ENCODE measurements at places on chromosomes 6 and 20. TPM values are rescaled to one million over a fixed set of nuclear protein-coding genes. Genes with fewer than 3 reads are reported as not detected.

Gene RBPJL
- total RNA-seq, result not detected

Gene CLIC5
- total RNA-seq, result 7.4 TPM

Gene WFDC13
- not detected for total RNA-seq

Gene TAP2
- 50.3 TPM for total RNA-seq

Gene CAGE1
- 0.16 TPM for total RNA-seq

Gene CCN5
- not detected for total RNA-seq

Gene HSPA1B
- total RNA-seq, result 655 TPM

Gene WFDC10B
- not detected for total RNA-seq

Gene RUNX2
- 5.1 TPM for total RNA-seq

Gene DLK2
- 0.34 TPM for total RNA-seq

Gene NHLRC1
- total RNA-seq, result 1.6 TPM

Gene ALDH5A1
- total RNA-seq, result 2.3 TPM

Gene LY6G5B
- 3.6 TPM for total RNA-seq

GRCh38 chr6:10613077-10613476 is 81.3 kb downstream of the C6orf52 start:
- DNase-seq, result no peak

- no peak for DNase-seq
Observed at GRCh38 chr6:16196260-16196983, 42.0 kb upstream of the GMPR start.

DNA sequence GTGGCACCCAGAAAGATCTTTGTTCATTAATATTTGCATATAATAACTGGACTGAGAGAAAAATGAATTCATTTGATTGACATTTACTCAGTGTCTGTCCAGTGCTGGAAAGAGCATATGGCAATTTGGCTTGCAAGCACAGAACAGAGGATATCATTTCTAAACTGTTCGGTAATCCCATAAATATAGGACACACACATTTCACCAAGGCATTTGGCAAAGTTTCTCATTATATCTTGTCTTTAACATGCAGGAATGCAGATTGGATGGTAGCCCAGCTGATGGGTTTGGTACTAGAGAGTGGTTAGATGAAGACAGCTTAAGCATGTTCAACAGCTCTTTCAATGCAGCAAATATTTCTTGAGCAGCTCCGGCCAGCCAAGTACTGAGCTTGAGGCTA is 259.2 kb downstream of the PRKN start:
- no peak for DNase-seq

GRCh38 chr6:113649880-113650609 is 207.1 kb upstream of the MARCKS start:
- no peak for DNase-seq

- peak; percentile 61 for DNase-seq
Observed at GRCh38 chr6:139590206-139590605, 215.8 kb upstream of the CITED2 start.

DNA sequence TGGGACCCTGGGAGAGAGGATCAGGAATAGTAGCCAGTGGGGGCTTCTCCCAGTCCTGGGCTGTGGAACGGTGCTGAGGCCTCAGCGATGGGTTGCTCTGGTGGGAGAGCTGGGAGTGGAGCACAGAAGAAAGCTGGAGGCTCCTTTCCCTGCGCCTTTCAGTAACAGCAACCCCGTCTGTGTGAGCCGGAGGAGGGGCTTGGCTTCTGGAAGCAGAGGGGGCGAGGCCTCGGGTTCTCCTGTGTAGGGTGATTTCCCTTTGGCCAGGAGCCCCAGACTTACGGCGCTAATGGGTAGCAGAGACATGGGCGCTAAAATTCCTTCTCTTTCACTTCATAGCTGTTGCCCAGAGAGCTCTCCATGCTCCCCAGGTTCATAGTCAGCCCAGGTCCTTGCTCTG is 55.0 kb downstream of the DAAM2 start:
- DNase-seq, result no peak

DNA sequence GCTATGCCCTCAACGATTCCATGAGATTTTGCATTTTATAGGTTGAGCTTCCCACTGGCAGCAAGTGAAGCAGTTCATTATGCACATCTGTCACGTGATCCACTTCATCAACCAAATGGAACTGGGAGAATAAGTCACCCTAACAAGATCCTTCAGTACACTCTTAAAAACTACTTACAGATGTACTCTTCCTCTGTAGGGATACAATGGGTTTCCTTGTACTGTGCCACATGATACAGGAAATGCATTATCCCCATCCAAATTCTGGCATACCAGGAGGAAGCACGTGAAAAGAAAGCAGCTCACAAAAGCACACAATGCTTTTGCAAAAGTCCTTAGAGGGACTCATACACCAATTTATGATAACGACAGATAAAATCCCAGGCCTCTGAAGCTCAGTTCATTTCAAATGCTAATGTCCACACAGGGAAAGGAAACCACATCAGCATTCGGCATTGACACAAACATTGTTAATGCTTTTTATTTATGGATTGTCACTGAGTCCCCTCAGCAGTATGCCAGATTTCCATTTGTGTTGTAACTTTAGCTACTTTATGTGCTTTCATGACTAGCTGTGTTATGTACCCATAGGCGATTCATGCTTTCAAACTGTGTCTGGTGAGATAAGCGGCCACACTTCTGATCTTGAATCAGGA is 58.1 kb upstream of the REV3L start:
- DNase-seq, result no peak

DNA sequence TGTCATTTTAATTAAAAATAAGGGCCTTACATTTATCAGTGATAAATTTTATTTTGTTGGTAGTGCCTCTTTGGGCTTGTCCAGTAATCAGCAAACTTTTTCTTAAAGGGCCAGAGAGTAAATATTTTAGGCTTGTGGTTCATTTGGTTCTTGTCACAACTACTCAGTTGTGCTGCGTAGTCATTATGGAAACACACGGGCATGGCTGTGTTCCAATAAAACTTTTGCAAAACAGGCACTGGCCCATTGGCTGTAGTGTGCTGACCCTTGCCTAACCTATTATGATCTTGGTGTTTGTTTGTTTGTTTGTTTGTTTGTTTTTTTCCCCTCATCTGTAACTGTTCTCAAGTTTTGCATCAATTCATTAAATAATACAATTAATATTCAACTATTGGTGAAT is 19.4 kb downstream of the TBPL1 start:
- DNase-seq, result no peak

- no peak for DNase-seq
Observed at GRCh38 chr6:16973051-16973450, 128.8 kb upstream of the STMND1 start.

- no peak for DNase-seq
Observed at GRCh38 chr6:157255079-157255478, 68.2 kb downstream of the TMEM242 start.

DNA sequence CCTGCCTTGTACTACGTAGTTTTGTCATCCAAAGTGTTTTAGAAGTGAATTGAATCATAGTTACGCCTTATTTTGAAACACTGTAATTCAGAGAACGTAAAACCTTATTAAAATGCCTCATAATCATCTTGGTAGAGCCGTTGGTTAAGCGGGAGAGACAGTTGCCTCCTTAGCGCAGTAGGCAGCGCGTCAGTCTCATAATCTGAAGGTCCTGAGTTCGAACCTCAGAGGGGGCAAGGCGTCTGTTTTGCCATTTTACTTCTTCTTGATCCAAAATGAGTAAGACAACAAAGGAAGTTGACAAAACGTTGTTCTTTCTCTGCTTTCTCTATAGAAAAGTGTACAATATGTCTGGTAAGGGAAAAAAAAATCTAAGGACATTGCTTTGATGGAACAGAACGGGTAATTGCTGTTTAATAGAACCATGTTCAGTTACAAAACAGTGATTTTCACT is 20.7 kb upstream of the TRIM27 start:
- DNase-seq, result peak; percentile 95

GRCh38 chr20:34377072-34377847 is 14.2 kb downstream of the ITCH start:
- DNase-seq, result no peak

DNA sequence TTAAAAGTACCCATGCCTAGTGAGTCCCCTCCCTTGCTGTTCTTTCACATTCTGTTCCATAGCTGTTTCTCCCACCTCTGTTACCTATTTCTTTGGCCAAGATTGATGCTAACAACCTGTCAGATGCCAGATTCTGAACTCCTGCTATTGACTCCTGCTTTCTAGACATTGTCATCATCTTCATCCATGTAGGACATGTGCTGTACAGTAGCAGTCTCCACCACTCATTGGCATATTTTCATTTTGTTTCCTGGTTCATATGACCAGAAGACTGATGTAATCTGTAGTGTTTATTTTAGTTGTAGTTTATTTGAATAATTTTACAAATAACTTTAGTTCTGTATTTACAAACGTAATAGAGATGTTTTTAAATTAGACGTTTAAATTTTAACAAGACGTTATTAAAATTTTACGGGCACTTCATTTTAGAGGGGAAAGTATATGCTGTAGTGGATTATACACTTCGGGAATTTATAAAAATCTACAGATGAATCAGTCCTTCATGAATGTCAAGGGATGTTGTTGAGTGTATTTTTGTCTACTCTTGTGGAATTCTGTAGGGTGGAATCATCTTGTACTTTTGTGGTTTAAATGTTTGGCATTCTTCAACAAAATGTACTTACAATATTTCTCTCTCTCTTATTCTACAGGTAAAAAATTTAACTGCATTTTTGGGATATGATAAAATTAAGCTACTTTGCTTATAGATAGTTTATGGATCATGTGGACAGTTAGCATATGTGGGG is 34.1 kb downstream of the TRMT11 start:
- no peak for DNase-seq

DNA sequence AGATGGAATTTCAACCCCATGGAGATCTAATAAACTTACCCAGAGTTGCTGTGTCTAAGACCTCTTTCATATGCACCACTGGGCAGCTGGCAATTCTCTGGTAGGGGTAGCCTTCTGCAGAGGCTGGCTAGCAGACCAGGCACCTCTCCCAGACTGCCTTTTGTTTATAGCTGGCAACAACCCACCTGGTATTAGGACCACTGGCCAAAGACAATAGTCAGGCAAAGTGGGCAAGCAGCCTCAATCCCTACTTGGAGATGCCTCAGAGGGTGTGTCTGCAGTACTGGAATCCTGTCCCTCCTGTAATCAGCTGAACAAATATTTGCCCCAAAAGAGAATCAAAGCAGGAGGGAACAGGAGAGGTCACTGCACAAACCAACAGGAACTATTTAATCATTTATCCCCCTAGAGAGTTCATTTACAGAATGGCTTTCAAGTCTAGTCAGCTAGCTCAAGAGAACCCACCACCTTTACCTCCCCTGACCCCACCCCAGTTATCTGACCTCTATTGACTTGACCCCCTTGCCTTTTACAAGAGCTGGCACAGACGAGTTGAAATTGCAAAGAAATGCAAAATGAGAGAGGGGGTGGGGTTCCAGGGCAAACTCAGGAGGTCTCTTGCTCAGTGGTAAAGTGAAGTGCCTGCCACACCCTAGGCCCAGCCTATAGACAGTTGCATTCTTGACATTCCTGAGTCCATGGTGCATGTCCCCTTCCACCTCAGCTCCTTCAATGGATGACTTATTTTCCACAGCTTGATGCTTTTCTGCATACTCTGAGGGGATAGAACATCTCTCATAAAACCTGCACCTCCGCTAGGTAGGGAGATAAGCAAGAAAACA is 2.8 kb downstream of the BCL2L1 start:
- peak; percentile 82 for DNase-seq

- DNase-seq, result no peak
Observed at GRCh38 chr6:168163096-168163731, 84.2 kb upstream of the FRMD1 start.

DNA sequence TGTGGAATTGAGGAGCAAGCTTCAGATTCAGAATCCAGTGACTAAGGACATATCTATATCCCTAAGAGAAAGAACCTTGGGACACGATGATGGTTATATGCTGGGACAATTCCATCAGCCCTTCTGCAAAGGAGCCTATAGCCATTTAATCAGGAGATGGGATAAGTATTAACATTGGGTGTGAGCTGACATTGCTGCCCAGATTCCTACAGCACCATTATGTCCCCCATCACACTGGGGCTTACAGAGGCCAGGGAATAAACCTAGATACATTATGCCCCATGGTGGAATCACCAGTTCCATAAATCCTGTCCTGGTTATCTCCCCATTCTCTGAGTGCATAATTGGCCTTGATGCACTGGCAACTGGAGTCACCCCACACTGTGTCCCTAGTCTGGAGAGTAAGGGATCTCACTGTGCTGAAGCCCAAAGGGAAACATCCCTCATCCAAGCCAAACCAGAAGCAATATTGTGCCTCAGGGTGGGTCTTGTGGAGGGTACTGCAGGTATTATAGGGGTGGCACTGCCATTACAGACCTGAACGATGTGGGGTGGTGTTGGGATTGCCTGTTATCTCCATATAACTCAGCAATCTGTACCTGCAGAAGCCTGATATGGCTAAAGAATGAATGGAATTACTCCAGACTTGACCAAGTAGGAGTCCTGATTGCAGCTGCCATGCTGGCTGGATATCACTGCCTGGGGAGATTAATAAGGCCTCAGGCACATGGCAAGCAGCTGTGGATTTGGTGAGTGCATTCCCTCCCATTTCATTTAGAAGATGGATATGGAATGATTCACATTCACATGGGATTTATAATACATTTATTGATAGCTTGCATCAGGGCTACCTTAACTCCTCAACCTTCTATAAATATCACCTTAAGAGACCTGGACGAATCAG is 5.0 kb downstream of the HLA-A start:
- DNase-seq, result no peak

- no peak for DNase-seq
Observed at GRCh38 chr20:8399947-8400346, 267.9 kb downstream of the PLCB1 start.

GRCh38 chr6:37359039-37359438 is 5.3 kb downstream of the RNF8 start:
- no peak for DNase-seq

GRCh38 chr6:42278131-42278853 is 60.6 kb upstream of the MRPS10 start:
- no peak for DNase-seq

DNA sequence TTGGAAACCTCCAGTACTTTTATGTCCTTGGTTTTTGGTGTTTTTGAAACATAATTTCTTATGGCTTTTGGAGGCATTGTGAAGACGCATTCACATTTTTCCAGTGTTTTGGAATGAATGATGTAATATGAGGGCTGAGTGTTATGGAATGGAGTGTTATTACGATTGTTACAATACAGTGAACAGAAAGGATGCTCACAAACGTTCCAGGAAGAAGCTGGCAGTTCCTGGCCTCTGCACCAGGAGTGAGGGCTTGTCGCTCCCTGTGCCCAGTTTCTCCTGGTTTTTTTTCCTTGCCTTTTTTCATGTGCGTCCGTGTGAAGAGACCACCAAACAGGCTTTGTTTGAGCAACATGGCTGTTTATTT is 20.3 kb downstream of the GMPR start:
- no peak for DNase-seq

DNA sequence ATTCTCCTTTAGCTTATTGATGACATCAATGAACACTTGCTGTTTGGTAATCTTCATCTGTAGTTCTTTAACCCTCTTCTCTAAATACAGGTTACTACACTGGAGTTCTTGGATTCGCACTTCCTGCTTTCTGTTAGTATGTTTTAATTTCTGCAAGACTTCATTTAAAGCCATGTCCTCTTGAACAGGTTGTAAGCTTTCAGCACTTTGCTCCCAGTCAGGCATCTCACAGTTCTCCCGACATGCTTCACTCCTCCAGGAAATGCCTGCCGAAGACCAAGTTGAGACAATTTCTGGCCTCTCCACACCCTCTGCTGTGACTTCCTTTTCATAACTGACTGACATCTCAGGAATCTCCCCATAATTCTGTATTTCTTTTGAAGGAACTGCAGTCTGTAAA is 15.8 kb downstream of the CAGE1 start:
- DNase-seq, result no peak

Measured in HT-29 (cell line).